ENCODE measurements at places on chromosomes 1 and 21.

DNA sequence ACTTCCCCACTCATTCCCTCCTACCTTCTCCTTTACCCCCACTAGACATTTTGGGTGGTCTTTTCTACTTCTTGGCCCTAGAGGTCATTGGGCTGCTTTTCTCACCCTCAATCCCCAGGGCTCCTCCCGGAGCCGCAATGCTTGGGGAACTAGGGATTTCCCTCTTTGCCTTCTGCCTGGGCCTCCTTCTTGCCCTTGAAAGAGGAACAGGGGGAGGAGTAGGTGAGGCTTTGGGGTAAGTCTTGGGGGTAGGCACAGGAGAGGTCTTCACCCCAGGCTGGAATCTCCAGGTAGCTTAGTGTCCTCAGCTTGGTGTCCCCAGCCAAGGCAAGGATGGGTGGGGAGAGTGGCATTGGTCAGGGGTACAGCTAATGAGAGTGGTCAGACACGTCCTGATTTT lies 56.2 kb upstream of the EPS8L3 start:
- no peak for DNase-seq

DNA sequence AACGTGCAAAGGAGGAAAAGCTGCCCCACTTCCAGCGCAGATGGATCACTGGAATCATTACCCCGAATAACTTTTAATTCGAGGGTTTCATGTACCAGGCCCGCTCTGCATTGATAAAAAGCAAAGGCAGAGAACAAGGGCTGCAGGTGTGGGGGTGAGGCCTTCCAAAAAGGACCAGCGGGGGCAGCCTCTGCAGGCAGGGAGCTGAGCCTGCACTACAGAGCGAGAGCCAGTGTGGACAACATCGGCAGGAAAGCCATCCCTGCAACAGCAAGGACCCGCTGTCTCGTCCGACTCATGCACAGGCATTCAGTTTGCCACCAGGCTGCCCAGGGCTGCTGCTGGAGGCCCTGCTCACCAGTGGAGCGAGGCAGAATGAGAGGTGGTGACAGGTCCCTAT lies 27.1 kb upstream of the AJAP1 start:
- no peak for DNase-seq

- DNase-seq, result no peak
Observed at GRCh38 chr1:36920801-36921405, 113.4 kb downstream of the GRIK3 start.

GRCh38 chr1:28258628-28259251 lies 578 bp upstream of the SESN2 start:
- DNase-seq, result no peak

DNA sequence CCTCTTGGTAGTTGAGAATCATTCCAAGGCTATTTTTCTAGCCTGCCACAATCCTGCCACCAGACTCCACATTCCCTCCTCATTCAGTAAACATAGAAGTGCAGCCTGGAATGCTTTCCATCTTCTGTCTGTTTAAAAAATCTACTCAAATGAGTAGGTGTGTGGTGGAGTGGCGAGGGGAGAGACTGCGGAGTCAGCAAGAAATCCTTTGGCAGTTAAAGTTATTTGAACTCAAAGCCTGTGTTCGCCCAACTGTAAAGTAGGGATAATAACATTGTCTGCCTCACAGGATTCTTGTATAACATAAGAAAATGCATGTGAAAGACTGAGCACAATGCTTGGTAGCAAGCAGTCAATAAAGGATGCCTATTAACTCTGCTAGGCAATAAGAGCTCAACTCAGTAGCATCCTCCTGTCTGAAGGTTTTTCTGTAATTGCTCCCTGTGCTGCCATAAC lies 22.2 kb upstream of the DPT start:
- no peak for DNase-seq

DNA sequence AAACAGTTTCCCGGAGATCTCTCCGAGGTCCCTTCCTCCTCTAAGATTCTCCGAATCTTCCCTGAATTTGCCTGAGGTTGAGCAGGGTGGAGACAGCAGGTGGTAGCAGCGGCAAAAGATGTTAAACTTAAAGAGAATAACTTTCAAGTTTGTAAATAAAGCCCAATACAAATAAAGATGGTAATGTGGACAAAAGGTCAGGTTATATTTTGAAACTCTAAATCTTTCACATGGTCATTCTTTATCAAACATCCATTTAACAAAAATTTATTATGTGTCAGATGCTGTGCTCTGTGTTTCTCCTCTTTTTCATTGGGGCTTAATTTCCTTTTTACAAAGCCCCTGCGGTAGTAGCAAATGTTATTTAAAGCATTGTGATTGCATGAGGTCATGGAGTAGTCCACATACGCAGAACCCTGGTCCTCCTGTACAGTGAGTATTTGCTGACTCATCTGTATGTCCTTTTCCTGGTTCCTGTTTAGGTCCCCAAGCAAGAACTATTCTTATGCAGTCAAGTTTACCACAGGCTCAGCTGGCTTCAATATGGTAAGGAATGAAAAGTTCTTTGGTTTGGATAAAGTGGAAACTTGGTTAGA lies 119.2 kb downstream of the ITSN1 start:
- DNase-seq, result no peak

- DNase-seq, result peak; percentile 22
Observed at GRCh38 chr1:113812661-113813135, 422 bp upstream of the RSBN1 start.

DNA sequence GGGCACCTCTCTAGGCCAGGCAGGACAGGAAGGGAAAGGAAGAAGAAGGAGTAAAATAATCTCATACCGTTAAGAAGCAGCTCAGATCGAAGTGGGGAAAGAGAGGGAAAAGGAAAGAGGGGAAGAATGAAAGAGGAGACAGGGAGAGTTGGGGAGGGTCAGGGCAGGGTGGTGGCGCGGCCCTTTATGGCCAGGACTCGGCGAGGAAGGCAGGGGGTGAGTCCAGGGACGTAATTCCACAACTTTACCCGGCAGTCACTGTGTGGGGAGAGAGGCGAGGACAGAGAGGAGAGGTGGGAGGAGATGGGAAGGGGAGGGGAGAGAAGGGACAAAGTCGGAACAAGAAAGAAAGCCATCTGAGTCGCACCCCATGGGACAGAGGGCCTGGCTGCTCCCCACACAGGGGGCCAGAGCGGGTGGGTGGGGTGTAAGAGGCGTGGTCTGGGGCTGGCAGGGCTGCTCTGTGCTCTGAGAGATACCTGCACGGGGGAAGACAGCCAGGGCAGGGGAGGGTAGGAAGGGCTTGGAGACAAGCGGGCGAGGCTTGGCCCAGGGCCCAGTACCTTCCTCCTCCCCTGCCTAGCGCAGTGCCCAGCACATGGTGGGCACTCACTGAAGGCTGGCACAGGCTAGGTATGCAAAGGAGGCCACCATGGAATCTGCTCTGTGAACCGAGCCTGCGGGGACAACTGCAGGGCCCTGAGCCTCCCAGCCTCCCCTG lies 49.4 kb downstream of the KIF21B start:
- no peak for DNase-seq

DNA sequence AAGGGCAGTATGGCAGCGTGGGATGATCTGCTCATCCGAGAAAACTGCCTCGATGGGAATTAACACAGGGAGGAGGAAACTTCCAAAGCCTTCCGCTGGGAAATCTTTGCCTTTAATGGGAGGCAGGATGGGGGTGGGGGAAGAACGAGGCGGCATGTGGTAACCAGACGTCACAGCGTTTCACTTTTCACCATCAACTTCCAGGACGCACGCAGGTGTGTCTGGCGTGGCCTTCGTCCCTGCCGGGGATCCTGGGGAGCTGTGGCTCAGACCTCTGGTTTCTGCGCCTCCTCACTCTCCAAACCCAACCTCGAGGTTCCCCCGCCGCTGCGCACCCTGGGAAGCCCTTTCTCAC lies 282 bp downstream of the RSPH1 start:
- no peak for DNase-seq

GRCh38 chr1:212288615-212289014 lies 3.4 kb downstream of the PPP2R5A start:
- DNase-seq, result no peak

- DNase-seq, result no peak
Observed at GRCh38 chr1:209527993-209528717, 55.4 kb upstream of the CAMK1G start.

DNA sequence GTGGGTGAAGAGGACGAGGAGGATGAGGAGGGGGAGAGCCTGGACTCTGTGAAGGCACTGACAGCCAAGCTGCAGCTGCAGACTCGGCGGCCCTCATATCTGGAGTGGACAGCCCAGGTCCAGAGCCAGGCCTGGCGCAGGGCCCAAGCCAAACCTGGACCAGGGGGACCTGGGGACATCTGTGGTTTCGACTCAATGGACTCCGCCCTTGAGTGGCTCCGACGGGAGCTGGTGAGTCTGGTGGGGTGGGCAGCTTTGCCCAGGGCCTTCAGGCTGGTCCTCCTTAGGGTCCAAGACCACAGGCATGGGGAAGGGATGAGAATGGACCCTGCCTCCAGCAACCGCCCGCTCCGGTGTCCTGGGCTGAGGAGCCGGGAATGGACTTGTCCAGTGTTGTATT lies 430 bp downstream of the FAM167B start:
- DNase-seq, result no peak

DNA sequence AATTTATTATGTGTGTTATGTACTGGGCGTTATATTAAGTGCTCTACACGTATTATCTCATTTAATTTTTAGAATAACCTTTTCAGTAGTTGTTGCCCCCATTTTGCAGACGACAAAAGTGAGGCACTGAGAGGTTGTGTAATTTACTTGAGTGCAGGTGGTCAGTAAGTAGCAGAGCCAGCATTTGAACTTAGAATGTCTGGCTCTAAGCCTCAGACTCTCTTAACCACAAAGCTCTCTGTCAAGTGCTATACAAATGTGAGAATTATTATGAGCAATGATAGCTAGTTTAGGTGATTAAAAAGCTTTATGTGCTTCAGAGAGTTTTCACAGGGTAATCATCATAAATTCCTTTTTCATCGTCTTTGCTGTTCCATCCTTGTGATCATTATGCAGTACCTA lies 96.3 kb upstream of the UBE2U start:
- no peak for DNase-seq

DNA sequence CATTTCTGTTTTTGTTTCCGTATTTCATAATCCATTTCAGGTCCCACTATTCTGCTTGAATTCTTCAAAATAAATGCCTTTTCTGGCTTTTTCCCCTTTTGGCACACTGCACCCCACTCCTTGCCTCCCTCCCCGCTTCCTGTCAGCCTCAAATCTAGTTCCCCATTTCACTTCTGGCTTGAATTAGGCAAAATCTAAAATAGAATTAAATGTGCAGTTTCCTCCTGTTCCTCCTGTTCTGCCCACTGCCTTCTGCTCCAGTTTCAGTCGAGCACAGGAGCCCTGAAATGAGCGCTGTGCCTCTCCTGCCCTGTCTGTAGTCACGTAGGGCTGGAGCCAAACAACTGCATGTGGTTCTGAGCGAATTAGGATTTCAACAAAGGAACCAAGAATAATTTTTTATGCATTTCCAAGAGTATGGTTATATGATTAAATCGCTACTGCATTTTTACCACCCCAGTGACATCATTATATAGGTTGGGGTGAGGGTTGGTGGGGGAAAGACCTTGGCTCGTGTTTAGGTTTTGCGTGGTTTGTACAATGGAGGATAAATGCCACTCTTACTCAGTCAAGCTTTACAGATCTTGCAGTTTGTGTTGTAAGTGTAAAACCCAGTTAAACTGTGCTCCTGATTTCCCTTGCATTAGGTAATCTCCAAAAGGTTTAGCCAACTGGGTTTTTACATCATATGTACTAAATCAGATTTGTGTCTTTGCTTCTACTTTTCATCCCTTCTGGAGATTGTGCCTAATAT lies 114.9 kb downstream of the VPS13D start:
- DNase-seq, result peak; percentile 27

- no peak for DNase-seq
Observed at GRCh38 chr21:45430521-45431501, 25.8 kb downstream of the COL18A1 start.

GRCh38 chr1:116983112-116983511 lies 18.4 kb upstream of the CD101 start:
- DNase-seq, result no peak

DNA sequence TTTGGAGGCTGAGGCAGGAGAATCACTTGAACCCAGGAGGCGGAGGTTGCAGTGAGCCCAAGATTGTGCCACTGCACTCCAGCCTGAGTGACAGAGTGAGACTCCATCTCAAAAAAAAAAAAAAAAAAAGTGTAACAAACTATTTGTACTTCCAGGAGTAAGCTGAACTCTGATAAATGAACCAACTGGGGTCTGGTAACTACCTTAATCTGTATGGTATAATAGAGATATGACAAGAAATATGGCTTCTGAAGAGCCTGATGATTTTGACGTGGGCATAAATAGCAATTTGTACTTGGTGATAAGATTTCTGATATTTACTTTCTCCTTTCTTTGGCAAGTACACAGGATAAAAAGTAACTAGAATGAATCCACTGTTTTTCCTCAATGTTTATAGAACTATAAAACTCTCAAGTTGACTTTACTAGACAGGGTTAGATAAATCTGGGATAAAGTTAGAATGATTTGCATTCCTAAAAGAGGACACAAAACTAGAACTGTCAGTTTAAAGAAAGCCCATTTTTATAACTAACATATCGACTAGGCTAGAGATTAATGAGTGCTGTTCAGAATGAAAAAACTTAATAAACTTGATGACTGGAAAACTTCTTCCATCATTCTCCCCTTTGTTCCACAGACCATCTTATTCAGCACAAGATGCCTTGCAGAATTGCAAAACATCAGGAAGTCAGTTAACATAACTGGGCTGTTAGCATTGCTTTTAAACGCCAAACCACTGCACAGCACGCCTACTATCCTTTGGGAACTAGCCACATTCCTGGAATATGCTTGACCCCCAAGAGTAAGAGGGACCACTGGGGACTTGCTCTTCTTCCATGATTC lies 51.5 kb upstream of the EDARADD start:
- no peak for DNase-seq

DNA sequence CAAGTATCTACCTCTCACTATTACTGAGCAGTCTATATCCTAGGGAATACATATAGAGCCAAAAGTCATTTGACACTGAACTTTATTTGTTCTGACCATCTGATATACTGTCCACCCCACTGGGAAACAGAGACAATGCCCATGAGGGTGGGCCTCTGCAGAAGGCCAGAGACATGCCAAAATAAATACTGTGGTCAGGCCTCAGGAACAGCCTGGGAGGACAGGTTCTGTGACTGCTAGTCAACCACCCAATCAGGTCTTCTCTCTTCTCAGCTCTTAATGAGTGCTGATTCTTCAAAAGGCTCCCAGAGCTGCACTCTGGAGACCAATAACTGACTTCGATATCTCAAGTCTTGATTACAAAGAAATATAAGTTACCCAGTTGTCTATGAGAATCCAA lies 5.5 kb upstream of the ANKRD35 start:
- no peak for DNase-seq

DNA sequence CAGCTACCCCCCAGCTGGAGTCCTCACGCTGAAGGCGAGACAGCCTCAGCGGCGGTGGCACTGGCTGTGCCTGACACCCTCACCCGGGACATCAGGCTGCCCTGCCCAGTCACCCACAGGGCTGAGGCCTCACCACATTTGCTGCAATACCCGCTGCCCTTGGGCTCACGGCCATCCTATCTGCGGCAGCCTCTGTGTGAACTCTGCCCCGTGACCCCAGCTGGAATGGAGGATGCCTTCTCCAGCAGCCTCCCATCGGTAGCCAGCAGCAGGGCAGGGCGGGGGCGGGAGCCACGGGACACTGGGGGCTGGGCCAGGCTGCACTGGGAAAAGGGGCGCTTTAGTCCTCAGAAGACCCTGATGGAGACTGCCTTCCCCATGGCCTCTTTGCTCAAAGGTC lies 112.4 kb upstream of the ZBTB40 start:
- DNase-seq, result no peak
